ENCODE measurements at places on chromosomes 5 and 9.

DNA sequence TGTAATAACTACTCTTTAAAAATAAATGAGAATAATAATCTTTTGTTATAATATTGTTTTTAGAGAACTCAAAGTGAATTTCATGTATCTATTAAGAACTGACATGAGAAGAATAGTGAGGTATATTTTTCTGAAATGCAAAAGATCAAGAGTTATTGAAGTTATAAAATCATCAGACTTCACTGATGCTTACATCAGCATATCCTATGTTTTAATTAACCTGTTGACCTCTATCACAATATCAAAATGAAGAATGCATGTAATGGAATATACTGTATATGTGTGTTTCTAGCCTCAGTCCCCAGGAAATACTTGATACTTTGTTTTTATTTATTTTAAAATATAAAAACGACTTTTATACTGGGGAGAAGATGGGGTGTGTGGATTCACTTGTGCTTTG lies 533.1 kb downstream of the KCTD16 start:
- no peak for DNase-seq

GRCh38 chr5:90503596-90503995 lies 25.8 kb downstream of the LYSMD3 start:
- no peak for DNase-seq

DNA sequence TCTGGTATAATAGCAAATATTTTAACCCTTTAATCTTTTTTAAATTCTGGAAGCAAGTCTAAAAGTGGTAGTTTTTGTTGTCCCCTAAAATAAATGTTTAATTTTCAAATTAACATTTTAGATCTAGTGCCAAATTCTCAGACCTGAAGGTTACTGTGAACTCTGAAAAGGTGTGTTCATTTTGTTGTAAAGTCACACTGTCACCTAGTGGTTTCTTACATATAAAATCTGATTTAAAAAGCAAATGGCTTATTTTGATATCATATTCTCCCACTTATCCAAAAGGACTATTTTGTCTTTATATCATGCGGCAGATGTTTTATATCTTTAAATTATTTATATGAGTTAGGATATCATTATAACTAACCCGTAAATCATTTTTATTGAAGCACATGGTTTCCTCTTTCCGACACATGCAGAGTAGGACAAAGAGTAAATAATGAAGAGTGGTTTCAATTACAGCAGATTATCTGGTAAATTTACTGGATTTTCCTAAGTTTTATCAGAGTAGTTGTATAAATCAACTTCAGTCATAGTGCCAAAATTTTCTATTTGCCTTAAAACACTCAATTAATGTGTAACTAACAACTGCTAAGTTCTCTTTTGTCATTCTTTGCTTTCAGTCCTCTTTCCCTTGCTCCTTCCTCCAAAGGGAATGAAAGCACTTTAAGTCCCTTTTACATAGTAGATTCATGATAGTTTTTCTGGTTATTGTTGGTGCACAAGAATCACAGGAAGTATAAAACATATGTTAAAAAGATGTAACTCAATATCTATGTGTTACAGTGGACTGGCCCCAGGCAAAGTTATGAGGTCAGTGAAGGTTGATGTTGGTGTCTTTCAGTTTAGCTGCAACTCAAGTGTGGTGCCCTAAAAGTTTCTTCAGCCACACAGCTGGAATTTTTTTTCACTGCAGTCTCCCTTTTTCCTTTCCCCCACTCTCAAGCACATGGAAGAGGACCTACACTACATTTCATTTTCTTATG lies 189.6 kb downstream of the COX7C start:
- no peak for DNase-seq

- DNase-seq: no peak
These were observed 27.2 kb downstream of the AK3 start for GRCh38 chr9:4713849-4714248.

DNA sequence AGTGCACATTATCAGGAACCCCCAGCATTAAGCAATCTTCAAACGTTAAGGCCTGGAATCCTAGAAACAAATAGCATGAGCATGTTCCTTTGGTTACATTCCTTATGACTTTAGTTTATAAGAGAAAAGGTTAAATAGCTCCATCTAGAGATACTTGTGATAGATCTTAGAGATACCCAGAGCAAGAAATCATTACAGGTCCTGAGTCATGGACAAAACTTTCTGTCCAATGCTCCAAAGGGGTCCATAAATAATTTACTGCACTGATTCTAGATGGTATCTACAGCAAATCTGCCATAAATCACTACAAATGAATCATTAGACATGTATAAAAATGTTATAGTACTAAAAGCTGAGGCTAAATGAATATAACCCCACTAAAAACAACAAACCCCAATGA lies 139.6 kb downstream of the HTR1A start:
- no peak for DNase-seq

DNA sequence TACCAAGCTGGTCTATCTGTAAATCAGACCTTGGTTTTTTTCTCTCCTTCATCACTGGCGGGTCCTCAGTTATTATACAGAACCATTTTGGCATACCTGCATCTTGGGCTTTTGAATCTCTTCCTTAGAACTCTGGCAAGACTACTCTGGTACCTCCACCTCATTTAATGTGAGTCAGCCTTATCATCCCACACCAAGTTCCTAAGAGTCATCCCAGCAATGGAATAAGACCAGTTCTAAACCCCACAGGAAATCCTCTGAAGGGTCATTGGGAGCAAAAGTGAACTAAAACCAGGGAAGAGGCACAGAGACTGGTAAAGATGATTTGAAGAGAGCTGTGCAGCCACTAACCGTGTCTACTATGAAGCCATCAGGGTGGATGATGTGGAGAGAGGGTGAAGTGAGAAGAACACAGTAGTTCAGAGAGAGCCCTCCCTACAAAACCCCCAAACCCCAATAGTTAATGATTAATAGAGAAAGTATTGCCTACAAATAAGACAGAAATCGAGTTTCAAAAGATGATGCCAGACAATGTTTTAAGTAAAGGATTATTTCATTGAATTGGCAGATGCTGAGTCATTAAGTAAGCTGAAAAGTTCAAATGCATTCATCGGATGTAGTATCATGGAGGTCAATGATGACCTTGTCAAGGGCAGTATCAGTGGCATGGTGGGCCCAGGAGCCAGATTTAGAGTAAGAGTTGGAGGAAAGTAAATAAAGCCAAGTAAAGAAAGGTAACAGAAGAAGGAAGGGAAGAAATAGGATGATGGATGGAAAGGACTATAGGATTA lies 85.4 kb downstream of the PCSK1 start:
- DNase-seq: no peak

Measured in right cardiac atrium (tissue), 5 donors.